NAMALWA (cell line): ENCODE measurements at places on chromosomes 5 and 9.

GRCh38 chr9:33375238-33375840 lies 27.0 kb downstream of the AQP7 start:
- DNase-seq, result no peak

DNA sequence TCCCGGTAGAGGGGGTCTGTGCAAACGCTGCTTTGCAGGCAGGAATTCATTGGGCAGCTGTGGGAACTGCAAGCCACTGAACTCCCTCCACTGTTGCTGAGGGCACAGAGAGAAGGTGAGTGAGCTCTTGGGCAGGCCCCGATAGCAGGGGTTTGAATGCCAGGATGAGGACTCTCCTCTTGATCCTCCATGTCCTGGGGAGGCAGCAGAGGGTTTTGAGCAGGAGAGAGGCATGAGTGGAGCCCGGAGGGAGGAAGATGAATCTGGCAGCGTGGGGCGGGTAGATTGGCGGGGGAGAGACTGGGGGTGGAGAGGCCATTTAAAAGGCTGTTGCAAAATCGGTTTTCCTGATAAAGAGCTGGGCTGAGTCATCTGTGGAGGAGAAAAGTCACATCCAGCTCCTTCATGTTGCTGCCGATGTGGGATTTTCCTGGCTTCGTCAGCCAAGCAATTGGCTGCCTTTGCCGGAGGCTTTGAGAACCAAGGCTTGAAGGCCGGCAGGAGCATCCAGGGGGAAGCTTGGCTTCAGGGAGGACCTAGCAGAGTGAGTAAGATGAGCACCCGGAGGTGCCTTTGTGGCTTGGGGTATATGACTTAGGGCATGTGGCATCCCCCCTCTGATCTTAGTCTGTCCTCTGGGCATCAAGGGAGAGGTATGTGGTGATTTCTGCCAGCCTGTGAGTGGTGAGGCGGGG lies at the start of gene SYNPO:
Gene SYNPO, plus strand, starts transcription at position 350 of the 695 bp plus-strand sequence. CDS start 7,616 bp downstream, outside the sequence.
- no peak for DNase-seq

DNA sequence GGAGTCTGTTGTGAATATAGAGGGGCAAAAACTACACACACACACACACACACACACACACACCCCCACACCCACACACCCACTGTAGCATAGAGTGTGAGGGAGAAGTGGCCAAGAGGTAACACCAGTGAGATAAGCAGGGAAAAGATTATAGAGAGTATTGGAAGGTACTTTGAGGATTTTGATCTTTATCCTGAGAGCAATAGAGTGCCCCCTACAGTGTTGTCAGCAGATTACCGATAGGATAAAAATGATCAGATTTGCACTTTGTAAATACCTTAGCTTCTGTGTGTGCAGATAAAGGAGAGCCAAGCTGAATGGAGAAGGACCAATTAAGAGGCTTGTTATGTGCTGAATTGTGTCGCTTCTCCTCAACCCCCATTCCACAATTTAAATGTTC lies 32.3 kb downstream of the ERCC6L2 start:
- no peak for DNase-seq

GRCh38 chr5:169918228-169918627 lies 62.1 kb downstream of the INSYN2B start:
- DNase-seq, result no peak

DNA sequence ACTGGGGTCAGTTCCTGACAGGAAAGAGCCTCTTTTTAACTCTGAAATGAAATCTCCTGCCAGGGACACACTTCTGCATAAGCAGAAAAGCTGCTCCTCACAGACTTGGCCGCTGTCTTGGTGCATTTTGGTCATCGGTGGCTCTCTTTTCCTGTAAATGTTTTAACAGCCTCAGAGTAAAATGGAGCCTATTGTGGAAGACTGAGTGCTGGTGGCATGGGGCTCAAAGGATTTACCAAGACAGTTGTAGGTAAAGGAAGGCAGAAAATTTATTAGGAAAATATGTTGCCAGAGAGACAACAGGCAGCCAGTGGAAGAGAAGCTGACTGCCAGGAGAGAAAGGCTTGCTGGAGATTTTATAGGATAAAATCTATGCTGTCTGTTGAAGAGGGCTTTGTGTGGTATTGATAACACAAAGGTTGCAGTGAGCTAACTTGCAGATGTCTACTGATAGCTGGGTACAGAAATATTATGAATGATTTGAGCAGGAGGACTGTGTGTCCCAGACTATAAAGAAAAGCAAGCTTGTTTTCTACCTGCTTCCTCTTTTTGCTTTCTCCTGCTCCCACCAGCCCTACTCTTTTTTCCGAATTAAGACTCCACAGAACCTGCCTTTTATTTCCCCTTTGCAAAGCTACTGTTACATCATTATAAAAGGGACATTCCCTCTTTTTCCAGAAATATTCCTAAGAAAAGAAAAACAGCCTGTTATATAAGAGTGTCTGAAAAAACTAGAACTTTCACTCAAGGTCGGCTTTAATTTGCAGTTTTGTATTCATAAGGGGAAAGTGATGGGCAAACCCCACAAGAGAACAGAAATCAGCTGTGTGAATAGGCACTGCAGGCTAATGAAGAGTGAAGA lies 27.9 kb upstream of the IFNA14 start:
- DNase-seq, result peak; percentile 13

DNA sequence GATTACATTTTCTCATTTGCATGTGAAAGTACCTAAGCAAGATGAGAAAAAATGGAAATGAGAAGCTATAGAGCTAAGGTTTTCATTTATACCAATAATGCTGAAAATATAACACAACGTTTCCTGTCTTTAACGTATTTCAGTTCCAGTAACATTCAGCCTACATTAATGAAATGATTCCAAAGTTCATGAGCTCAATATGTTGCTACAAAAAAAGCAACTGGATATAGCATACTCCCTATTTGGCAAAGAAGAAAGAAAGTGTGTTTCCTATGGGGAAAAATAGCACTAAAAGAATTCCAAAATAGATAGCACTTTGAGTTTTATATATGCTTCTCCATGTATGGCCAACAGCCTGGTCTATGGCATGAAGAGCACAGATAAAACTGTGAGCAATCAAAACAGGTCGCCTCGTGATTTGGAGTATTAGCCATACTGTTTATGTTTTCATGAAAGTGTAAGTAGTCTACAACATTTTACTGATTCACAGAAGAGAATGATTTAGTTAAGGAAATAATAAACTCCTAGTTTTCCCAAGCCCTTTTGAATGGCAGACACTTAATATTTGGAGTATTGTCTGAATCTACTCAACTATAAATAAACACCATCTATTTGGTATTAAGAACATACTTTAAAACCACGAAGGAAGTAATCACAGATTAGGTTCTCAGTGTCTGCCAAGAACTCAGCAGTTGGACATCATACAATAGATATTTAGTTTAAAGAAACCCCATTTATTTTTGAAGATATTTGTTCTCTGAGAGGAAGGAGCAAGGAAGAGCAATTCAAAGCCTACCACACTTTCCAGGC lies 258.7 kb upstream of the RASA1 start:
- DNase-seq, result no peak
